Fibroblast of skin of left biceps (primary cell): ENCODE measurements at places on chromosomes 1 and 21.

- peak; percentile 28 for DNase-seq
These were observed 57.7 kb downstream of the ATG4C start for GRCh38 chr1:62841587-62842169.

- DNase-seq = no peak
These were observed 1.4 kb downstream of the USP25 start for GRCh38 chr21:15731243-15731613.

DNA sequence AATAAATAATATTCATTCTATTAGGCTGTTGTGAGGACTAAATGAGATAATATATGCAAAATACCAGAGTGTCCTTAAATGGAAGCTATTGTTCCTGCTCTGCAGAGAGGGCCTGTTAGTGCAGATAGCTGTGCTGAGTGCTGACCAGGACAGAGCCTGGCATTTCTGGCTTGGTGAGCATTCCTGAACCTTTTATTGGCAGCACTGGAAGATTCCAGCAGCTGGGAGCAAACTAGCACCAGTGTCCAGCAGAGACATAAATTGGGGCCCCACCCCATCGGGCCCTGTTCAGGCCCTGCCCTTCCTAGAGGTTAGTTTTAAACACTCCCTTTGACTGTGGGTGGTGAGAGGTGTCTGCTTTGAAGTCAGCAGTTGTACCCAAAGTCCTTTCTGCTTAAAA lies 85.9 kb upstream of the GADD45A start:
- no peak for DNase-seq

DNA sequence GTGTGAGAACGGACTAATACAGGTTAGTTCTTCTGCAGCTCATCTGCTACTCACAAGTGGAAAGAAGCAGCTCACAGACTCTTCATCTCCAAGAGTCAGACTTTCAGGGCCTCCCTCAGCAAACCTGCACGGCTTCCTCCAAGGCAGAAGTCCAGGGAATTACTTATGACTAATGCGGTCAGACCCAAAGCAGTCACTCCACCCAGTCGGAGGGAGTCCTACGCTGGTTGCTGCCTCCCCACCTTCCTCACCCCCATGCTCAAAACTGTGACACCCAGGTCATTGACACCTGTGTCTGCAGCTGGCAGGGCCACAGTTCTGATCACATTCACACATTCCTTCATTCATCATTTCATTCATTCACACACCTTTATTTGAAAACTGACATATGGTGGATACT lies 38.4 kb upstream of the PRDM2 start:
- no peak for DNase-seq

- no peak for DNase-seq
These were observed 678 bp upstream of the PTTG1IP start for GRCh38 chr21:44874240-44874496.

DNA sequence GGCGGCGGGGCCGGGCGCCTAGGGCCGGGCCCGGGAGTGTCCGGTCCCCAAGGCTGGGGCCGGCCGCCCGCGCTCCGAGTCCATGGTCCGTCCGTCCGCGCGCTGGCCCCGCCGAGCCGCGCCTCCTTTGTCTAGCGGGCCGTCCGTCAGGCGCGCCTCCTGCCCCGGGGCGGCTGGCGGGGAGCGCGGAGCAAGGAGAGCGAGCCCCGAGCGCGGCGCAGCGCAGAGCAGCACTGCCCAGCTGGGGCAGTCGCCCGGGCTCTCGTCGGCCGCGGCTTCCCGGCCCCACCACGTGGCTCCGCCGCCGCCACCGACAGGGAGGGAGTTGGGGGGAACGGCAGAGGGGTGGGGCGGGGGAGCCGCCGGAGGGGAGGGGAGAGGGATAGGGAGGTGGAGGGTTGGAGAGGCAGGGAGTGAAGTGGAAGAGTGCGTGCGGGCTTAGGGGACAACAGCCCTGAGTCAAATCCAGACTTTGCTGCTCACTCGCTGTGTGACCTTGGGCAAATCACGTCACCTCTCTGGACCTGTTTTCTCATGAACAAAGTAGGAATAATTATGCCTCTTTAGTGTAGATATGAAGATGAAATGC lies at the start of gene NKAIN1:
Gene NKAIN1 (minus strand): TSS at position 235 of the 589 bp plus-strand sequence. CDS start 340 bp downstream, outside the sequence.
- DNase-seq = no peak

- DNase-seq = no peak
These were observed 3.2 kb upstream of the ZBTB21 start for GRCh38 chr21:42013376-42013775.

DNA sequence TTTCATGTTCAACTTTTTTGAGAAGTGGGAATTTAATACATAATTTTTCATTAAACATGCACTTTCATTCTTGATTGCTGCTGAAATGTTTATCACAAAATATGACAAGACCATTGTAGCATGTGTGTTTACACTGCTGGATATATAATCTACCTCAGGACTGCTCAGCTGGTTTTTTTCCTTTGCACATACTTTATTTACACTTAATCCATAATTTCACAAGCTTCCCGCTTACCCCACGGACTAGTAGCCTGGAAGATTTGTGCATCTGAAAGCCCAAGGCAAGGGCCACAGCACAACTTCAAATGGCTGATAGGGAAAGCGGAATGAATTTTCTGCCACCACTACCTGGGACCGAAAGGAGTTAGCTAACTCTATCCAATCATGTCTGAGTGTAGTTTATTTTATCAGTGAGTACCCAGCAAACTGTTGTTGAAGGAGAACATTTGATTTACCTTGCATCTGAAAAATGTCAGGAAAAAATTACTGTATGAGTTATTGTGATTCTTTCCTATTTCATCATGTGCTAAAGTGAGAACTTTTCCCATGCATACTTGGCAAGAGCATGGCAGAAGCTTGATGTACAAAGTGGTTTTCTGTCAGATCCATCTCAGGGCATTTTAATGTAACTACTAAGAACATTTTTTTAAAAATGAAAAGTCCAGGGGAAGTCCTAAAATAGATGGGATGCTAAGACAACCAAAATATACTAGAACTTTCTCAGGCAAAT lies 558.2 kb upstream of the USP24 start:
- DNase-seq = no peak

- DNase-seq = no peak
These were observed 30.1 kb downstream of the C1orf21 start for GRCh38 chr1:184416946-184417345.
